Fibroblast of gingiva (primary cell): ENCODE measurements at places on chromosomes 5 and 9.
A peak's percentile ranks its signal among the peaks of the same experiment; 100 is the strongest.

GRCh38 chr9:37151812-37152211, 31.4 kb downstream of the ZCCHC7 start:
- DNase-seq = no peak

- no peak for DNase-seq
Observed at GRCh38 chr5:20145240-20145639, 157.2 kb upstream of the CDH18 start.

DNA sequence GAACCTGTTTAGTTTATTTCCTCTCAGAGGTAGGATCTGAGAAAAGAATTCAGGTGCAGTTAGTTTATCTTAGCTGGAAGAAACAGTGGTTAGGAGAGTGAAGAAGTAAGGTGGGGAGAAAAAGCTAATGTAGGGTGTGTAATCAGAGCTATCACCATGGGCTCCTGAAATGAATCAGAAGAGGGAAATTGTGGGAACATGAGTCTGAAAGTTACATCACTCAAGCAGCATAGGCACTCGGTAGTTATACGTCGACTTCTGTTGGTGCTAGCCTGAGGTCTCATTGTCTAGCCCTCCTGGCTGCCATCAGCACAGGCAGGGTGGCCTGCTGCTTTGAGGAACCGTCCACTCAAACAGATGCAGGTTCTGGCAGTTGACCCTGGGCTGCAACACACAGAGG, 56.7 kb upstream of the NPR3 start:
- no peak for DNase-seq

DNA sequence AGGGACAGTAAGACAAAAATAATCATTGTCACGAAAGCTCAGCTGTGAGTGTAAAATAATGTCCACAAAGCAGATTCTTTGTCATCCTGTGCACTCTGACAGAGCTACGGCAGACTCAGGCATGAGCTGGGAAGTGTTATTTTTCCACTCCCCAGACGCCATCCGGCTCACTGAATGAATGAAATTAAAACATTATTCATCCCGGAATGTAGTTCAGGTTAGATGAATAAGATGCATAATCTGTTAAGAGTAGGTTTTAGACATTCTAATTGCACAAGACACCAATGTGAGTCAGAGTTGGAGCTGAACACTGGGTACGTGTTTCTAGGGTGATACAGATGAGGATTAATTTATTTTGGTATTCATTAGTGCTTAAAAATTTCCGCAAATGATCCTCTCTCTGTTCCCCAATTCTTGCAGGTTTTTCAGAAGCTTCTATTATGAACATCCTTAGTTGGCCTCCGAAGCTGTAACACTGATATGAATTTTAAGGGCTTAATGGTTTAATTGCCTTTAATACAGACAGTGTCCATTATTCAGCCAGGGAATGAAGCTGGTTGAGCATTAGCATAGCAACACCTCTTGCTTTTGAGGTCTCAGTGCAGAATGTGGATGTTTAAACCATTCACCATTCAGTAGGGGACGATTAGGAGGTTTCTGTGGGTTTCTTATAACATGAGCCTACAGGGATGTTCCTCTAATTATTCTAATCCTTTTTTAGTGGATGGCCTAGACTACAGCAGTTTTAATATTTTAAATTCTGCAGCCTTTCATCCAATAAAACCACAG, 65.6 kb upstream of the FRRS1L start:
- DNase-seq = peak; percentile 21

GRCh38 chr9:127140181-127140580, 17.7 kb upstream of the ANGPTL2 start:
- no peak for DNase-seq

- peak; percentile 90 for DNase-seq
Observed at GRCh38 chr9:129138476-129139232, 27.4 kb downstream of the PTPA start.

- DNase-seq = peak; percentile 51
Observed at GRCh38 chr9:15295761-15296405, 11.1 kb downstream of the TTC39B start.

DNA sequence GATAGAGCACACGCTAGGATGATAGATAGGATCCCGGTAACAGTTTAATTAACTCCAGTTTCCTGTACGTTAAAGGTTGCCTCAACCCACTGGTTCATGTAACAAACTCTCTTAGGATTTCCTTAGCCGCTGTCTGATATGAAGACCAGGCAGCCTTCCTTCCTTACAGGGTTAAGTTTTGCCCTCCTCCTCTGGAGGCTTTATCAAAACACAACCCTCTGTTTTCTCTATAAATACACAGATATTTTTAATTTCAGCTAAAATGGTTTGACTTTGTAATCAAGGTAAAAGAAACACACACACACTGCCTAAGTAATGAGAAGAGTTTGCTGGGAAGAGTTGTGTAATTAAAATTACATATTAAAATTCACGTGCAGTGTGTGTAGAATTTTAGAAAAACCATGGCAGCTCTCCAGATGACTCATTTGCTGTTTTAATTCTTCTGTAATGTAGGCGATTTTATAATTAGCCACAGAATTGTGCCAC, 369.8 kb downstream of the CSNK1G3 start:
- DNase-seq = peak; percentile 56
